ENCODE measurements at places on chromosomes 13 and 19.
A peak's percentile ranks its signal among the peaks of the same experiment; 100 is the strongest.

DNA sequence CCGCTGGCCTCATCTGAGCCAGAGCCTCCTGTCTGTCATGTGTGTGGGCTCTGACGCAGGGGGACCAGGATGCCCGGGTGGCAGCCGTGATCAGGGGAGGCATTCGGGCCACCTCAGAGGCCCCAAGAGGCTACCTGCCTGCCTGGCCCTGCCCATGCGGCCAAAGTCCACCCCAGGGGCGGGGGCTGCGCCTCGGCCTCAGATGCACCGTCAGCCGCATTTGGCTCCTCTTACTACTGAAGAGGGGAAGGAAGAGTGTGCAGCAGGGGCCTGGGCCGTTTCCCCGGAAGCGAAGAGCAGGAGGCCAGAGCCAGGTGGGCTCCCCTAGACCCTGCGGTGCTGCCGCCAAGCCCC is 34.0 kb downstream of the C13orf46 start:
- no peak for DNase-seq

GRCh38 chr19:33377586-33378475 is 4.3 kb downstream of the CEBPG start:
- DNase-seq = no peak

DNA sequence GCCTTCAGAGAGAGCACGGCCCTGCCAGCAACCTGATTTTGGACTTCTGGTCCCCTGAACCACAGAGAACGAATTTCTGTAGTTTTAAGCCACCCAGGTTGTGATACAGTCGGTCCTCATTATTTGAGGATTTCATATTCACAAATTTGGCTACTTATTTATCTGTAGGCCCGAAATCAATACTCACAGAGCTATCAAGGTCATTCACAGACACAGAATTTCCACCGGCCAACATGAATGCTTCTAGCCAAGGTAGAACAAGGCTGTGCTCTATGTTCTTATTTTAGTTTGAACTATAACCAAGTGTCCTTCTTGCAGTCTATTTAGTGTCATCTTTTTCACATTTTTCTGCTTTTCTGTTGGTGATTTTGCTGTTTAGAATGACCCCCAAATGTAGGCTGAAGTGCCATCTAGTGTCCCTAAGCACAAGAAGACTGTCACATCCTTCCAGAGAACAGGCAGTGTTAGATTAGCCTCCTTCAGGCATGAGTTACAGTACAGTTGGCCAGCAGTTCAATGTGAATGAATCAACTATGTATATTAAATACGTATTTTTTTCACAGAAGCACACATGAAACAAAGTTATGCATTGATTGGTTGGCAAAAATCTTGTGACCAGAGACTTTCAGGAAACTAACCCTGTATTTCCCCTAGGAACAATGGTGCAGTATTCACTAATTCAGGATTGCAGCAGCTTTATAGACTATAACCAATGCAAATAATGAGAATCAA is 63.5 kb downstream of the C13orf42 start:
- DNase-seq = no peak

DNA sequence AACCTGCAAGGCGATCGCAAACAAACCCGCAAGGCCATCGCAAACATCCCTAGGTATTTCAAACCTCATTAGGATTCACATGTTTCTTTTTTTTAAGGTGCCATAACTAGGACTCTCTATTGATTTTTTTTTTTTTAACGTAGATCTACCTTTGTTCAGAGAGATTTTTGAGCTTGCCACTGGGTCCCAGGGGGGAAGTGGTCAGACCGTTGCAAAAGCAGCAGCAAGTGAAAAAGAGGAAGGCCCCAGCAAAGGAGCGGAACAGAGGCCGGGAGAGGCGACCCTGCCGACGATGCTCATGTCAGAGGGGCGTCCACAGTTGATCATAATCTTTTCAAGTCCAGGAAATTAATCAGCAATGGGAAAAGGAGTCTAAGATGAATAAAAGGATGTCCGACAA is 32.7 kb upstream of the FLT1 start:
- DNase-seq = no peak

GRCh38 chr19:5477451-5478215 is 22.4 kb downstream of the ZNRF4 start:
- no peak for DNase-seq

- DNase-seq = no peak
Observed at GRCh38 chr13:53100394-53101063, 71.9 kb downstream of the OLFM4 start.

- no peak for DNase-seq
Observed at GRCh38 chr19:17764348-17764747, 13.1 kb downstream of the FCHO1 start.

- no peak for DNase-seq
Observed at GRCh38 chr13:97491452-97491851, 57.5 kb downstream of the RAP2A start.

DNA sequence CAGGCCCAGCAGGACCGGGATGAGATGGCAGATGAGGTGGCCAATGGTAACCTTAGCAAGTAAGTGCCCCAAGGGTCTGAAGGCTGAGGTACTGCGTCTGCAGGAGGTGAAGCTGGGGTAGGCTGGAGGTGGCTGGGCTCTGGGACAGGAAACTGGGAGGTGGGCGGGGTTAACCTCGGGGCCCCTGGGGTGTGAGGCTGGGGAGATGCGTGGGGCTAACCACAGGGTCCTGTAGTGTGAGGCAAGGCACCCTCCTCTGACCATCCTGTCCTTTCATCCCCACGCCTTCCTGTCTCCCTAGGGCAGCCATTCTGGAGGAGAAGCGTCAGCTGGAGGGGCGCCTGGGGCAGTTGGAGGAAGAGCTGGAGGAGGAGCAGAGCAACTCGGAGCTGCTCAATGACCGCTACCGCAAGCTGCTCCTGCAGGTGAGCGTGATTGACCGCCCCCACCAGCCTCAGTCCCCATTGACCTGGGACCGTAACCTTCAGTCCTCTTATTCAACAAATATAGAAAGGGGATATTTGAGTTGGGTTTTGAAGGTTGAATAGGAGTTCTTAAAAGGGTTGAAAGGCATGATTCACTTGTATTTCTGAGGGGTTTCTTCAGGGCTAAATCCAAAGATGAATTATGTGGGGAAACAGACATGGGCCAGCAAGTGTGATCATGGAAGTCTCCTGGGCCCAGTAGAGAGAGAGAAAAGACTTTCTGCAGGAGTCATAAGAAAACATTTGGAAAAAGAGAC is 35.7 kb downstream of the KCNC3 start:
- DNase-seq = no peak

- no peak for DNase-seq
Observed at GRCh38 chr13:92483894-92484293, 742.7 kb upstream of the GPC6 start.

GRCh38 chr13:33108620-33109019 is 92.4 kb downstream of the KL start:
- peak; percentile 66 for DNase-seq

- DNase-seq = no peak
Observed at GRCh38 chr13:31385540-31385939, 185.8 kb downstream of the B3GLCT start.

DNA sequence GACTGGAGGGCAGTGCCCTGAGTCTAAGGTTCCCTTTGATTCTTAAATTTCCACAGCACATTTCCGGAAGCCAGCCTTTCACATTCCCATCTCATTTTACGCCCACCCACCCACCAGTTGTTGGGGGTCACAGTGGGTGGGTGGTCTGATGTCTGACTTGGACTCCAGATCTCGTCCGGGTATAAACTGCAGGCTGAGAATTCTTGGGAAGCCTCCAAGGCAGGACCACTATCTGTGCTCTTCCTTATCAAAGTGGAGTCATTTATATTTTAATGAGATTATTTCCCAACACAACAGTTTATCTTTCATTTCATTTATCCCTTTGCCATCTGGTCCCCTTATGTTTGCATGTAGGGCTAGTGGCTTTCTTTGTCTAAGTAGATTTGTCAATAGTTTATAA is 3.6 kb upstream of the FAM124A start:
- DNase-seq = no peak

DNA sequence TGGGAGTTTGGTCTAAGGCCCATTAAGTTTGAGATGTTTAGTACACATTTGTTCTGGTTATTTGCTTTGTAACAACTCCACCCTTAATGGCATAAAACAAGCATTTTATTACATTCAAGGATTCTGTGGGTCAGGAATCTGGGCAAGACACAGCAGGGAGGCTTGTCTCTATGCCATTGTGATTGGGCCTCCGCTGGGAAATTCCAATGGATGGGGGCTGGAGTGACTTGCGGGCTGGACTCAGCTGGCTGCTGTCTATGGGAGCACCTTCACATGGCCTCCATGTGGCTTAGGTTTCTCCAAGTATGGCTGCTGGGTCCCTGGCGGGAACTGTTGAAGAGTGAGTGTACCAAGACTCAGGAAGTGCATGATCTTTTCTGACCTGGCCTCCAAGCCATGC is 159.0 kb downstream of the PAN3 start:
- no peak for DNase-seq

DNA sequence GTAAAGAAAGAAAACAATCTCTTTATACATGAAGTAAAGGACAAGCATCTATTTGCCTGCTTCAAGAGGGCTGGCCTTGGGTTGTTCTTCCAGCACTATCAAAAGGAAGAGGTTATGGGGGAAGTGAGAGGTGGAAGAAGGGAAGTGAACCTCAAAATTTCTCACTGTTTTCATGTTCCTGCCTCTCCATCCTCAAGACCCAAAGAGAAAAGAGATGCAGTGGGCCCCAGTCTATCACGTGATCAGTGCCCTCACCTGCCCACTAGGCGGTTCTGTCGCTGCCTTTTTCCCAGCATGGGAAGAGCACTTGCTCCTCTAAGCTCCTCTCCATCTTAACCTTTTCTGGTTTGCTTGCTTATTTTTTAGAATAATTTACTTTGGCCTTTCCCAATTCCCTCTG is 6.2 kb upstream of the USP12 start:
- no peak for DNase-seq

- DNase-seq = no peak
Observed at GRCh38 chr13:105816994-105817393, 718.5 kb downstream of the EFNB2 start.

Measured in AG08396 (cell line).